Fibroblast of the aortic adventitia (primary cell): ENCODE measurements at places on chromosomes 5 and 9. TPM values are rescaled to one million over a fixed set of nuclear protein-coding genes. Genes with fewer than 3 reads are reported as not detected.

Gene FOXD4
- 0.27 TPM in 1 of 2 replicates, not detected in the other for total RNA-seq

Gene DBH
- total RNA-seq, result not detected in 2 replicates

Gene PCDHGB3
- total RNA-seq, result 7.7 and 9.6 TPM in 2 replicates

Gene NPR3
- 2.8 and 23.7 TPM in 2 replicates for total RNA-seq

Gene SYK
- not detected in 2 replicates for total RNA-seq

Gene NDST1
- 36.2 and 39.3 TPM in 2 replicates for total RNA-seq

Gene PIP5K1B
- not detected in 2 replicates for total RNA-seq

Gene NHP2
- 29.8 and 162 TPM in 2 replicates for total RNA-seq

Gene KIF4B
- not detected in 2 replicates for total RNA-seq

Gene EQTN
- total RNA-seq, result not detected in 2 replicates

Gene NACC2
- 17.4 and 27.1 TPM in 2 replicates for total RNA-seq

Gene PRUNE2
- total RNA-seq, result 14.7 and 122 TPM in 2 replicates

Gene LOX
- total RNA-seq, result 65.0 and 193 TPM in 2 replicates

Gene FAM151B
- total RNA-seq, result 6.8 and 11.2 TPM in 2 replicates

Gene SAXO1
- total RNA-seq, result 0.08 and 0.18 TPM in 2 replicates

Gene PPIC
- total RNA-seq, result 53.5 and 57.2 TPM in 2 replicates

Gene PLGRKT
- total RNA-seq, result 6.5 and 25.8 TPM in 2 replicates

Gene CDK7
- total RNA-seq, result 22.0 and 50.8 TPM in 2 replicates

Gene TSSK1B
- 1.4 TPM in 1 of 2 replicates, not detected in the other for total RNA-seq

Gene DENND1A
- 13.1 and 27.7 TPM in 2 replicates for total RNA-seq

Gene CDC20B
- not detected in 2 replicates for total RNA-seq

Gene TMEM245
- total RNA-seq, result 51.2 and 88.9 TPM in 2 replicates

Gene ADAMTS2
- 25.8 and 66.6 TPM in 2 replicates for total RNA-seq

Gene MEF2C
- 23.5 and 38.6 TPM in 2 replicates for total RNA-seq

Gene NDUFB6
- total RNA-seq, result 39.2 and 63.0 TPM in 2 replicates

Gene SLCO6A1
- total RNA-seq, result not detected in 2 replicates

Gene SLC31A1
- total RNA-seq, result 15.2 and 32.9 TPM in 2 replicates

Gene CCNJL
- total RNA-seq, result 0.27 and 0.82 TPM in 2 replicates
